ENCODE measurements at places on chromosomes 7 and 10. TPM values are rescaled to one million over a fixed set of nuclear protein-coding genes. Genes with fewer than 3 reads are reported as not detected.

SEMA3D gene
- 53.6 TPM for total RNA-seq

STRIP2 gene
- total RNA-seq = 19.6 TPM

PIP gene
- total RNA-seq = not detected

CDK1 gene
- total RNA-seq = 40.9 TPM

CACNB2 gene
- 31.2 TPM for total RNA-seq

MOGAT3 gene
- total RNA-seq = not detected

UFSP1 gene
- 0.82 TPM for total RNA-seq

TEX47 gene
- not detected for total RNA-seq

EIF5AL1 gene
- total RNA-seq = 0.11 TPM

CTTNBP2 gene
- 19.7 TPM for total RNA-seq

HMX3 gene
- 1.1 TPM for total RNA-seq

LIPF gene
- not detected for total RNA-seq

IRF5 gene
- total RNA-seq = 2.3 TPM

ANKRD61 gene
- total RNA-seq = not detected

SPDYE1 gene
- total RNA-seq = not detected
